Left lobe of liver (tissue), 2 donors: ENCODE measurements at places on chromosomes 6 and 20. TPM values are rescaled to one million over a fixed set of nuclear protein-coding genes. Genes with fewer than 3 reads are reported as not detected.

The C20orf141 gene
- total RNA-seq, result not detected

The IL17F gene
- not detected for total RNA-seq

The SYCP2 gene
- 0.35 TPM for total RNA-seq

The SH3BGRL2 gene
- 30.3 TPM for total RNA-seq

The PRSS16 gene
- total RNA-seq, result 0.08 TPM

The FAM209B gene
- total RNA-seq, result not detected

The E2F1 gene
- total RNA-seq, result 0.60 TPM
